ENCODE measurements at places on chromosomes 3 and 15.

DNA sequence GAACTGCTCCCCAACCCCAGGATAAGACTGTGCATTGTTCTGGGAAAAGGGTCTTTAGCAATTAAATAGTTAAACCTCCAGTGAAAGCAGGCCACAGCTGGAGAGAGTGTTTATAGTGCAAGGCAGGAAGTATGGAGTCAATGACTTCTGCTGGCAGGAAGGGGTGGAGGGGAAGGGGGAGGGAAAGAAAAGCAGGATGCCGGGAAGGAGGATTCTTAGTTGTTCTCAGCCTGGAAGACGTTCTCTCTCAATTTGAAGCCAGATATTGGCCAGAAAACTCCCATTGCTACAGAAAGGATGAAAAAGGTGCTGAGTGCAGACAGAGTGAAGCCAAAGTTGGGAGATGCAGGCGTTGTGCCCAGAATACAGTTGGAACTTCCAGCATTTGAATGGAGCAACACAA, 35.7 kb upstream of the ACTL6A start:
- DNase-seq, result no peak

- DNase-seq, result no peak
These were observed 16.7 kb upstream of the TBL1XR1 start for GRCh38 chr3:177213801-177214535.

- DNase-seq, result no peak
These were observed 119.9 kb downstream of the MBNL1 start for GRCh38 chr3:152388631-152389030.

GRCh38 chr3:62226601-62227339, 146.6 kb downstream of the FEZF2 start:
- DNase-seq, result no peak

- no peak for DNase-seq
These were observed 131.2 kb upstream of the SMAD3 start for GRCh38 chr15:66933932-66934867.

- no peak for DNase-seq
These were observed 361 bp downstream of the SEMA3F start for GRCh38 chr3:50155491-50155878.

- DNase-seq, result no peak
These were observed 100.1 kb upstream of the PLSCR5 start for GRCh38 chr3:146705225-146705624.

Measured in activated T-cell treated with anti-CD3 and anti-CD28 coated beads for 4 hours (primary cell).